ENCODE measurements at places on chromosomes 2 and 18.

DNA sequence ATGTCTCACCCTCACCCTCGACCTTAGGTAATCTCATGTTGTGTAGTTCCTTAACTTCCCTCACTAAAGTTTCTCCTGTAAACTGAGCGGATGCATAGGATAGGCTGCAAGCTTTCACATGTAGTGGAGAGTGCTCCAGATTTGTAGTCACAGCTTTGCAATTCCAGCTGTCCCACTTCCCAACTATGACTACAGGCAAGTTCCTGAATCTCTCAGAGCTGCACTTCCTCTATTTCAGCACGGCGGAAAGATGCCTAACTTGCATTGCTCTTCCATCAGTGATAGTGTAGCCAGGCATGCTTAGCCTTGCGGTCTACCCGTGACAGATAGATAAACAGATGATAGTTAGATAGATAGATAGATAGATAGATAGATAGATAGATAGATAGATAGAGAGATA is 183.1 kb upstream of the CCDC68 start:
- DNase-seq, result no peak

GRCh38 chr2:119943058-119943457 is 69.8 kb upstream of the EPB41L5 start:
- DNase-seq, result no peak

DNA sequence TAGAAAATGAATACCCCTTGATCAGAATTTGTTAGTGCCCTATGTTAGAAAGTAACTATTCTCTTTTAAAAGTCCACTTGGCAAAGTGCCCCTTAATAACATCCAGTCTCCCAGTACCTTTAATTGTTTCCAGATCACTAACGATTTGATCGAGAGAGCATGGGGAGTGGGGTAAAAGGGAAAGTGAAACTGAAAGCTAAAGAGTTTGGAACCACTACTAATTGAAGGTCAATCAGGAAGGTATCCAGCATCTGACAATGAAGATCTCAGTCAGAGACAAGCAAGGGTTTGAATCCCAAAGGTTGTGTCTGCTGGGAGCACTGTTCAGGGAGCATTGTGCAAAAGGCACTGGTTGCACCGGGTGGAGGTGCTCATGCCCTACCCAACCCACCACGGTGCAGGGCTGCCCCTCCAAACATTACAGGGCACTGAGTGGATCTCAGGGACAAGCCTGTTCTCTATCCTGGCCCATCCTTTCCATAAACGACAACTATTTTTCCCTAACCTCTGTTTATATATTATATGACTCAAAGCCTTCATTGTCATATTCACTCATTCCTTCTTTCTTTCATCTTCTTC is 14.6 kb upstream of the RIT2 start:
- DNase-seq, result no peak

- no peak for DNase-seq
Observed at GRCh38 chr2:29182920-29183319, 67.7 kb downstream of the CLIP4 start.

GRCh38 chr2:119218478-119219064 is 5.1 kb upstream of the STEAP3 start:
- DNase-seq, result no peak

DNA sequence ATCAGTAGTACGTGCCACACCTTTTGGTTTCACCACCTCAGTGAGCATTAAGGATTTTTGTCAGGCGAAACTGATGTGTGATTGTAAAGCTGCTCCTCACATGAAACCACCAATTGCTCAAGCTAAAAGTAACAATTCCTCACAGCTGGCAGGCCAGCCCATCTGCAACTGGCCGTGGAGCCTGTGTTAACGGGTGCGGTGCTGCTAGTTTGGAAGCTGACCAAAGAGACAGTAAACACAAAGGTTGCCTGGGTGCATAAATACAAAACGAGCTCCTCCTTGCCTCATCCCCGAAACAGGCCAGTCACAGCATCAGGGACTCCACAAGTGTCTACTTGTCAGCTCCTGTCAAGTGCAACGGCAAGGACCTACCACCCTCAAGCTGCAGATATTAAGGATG is 32.0 kb downstream of the LGALSL start:
- no peak for DNase-seq

DNA sequence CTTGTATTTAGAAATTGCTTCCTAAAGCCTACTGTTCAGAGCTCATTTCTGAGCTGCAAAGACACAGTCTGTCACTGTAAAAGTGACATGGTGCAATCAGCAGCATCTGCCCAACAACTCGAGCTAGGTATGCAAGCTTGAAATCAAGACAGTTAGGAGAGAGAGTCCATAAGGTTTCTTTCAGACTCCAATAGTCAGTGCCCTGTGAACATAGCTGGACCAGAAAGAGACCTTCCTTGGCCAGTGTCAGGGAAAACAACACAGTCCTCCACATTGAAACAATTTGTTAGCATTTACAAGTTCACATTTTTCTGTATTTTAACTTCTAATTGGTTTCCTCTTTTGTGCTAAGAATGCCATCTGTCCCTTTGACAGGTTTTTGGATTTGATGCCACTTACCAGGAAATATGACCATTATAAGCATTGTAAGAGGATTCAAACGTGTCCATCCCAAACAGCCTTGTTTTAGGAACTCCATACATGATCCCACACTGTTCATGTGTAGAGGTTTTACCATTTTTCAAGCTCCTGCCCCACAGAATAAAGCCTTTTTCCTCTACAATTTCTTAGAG is 8.9 kb upstream of the MYCN start:
- no peak for DNase-seq

DNA sequence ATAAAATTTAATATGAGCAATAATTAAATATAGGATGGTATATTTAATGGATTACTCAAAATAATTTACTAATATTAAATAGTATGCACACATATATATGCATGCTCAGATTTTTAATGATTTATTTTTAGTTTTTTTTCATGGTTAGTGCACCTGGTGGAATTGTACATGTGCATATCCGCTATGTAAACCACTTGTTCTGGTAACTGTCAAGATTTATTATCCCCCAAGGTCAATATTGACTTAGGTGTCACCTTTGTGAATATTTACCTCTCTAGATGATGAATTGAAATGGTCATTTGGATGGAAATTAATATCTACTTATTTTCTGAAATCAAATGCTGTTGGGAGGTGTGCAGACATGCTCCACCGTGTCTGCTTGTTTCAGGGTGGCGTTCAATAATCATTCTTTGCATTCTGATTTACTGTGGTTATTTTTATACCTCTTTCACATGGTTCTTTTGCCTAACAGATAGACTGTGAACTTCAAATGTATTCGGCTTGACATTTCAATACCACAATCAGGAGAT is 14.7 kb downstream of the CNTNAP5 start:
- DNase-seq, result no peak

- no peak for DNase-seq
Observed at GRCh38 chr2:2253172-2254016, 77.7 kb downstream of the MYT1L start.

DNA sequence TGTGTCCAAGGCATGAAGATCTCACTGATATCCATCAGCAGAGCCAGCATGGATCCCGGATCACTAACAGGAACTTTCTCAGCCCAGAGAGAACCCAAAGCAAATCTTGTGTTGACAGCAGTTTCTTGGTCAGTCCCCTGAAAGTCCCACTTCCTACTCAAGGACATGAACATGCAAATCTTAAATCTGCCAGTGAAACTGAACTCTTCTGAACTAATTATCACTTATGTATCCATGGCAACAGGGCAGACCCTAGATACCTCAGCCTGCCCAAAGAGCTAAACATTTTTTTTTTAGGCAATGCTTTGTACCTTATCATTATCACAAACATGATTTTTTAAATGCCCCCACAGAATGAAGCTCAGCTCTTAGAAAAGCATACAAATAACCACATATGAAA is 127.8 kb upstream of the DDX18 start:
- no peak for DNase-seq

- no peak for DNase-seq
Observed at GRCh38 chr2:176986487-176986886, 226.1 kb upstream of the HNRNPA3 start.

- no peak for DNase-seq
Observed at GRCh38 chr18:36281936-36282335, 15.6 kb upstream of the FHOD3 start.

DNA sequence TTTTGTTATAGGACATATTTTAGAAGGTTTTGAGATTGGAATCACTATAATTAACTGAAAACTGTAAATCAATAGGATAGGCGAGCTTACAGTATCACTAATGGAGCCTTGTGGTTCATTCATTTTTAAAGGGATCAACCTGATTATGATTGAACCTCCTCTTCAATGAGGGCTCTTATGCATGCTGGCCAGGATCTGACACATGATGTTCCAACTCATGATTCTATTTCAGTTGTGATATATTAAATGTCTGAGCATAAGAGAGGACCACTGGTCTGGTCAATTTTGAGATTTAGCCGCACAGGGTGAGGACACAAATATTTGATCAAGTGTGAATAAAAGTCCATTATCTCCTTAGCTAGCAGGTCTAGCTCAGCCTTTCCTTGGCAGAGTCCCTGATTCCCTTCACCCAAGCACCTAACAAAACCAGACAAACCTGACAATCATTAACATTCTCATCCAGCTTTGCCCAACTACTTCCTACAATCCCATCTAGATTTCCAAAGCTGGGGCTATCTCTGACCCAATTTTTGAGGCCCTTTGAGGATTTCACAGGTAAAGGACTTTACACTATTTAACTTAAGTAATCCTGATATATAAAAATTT is 6.9 kb upstream of the MAP4K4 start:
- no peak for DNase-seq

DNA sequence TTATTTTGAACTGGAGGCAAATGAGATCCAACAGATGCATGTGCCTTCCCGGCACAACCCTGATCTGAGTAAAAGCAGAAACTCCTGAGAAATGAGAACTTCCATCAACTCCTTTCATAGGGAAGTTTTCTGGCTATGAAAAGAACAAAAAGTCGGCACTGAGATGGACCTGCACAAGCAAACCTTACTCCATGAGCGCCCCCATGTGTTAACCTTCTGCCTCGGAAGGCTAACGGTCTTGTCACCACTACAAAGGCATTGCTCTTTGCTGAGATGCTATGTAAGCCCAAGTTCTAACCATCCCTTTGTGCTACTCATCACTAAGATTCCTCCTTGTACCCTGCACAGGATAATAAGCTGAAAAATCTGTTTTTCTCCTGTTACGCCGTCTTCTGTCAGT is 57.3 kb upstream of the SULT1C3 start:
- DNase-seq, result no peak

GRCh38 chr18:23257137-23257536 is 121.9 kb downstream of the CABLES1 start:
- DNase-seq, result no peak

GRCh38 chr18:3305354-3305762 is 43.4 kb downstream of the MYL12B start:
- DNase-seq, result peak; percentile 66

- DNase-seq, result no peak
Observed at GRCh38 chr18:23682472-23682871, 6.8 kb upstream of the LAMA3 start.

- no peak for DNase-seq
Observed at GRCh38 chr18:56321470-56321869, 316.9 kb downstream of the TXNL1 start.

- peak; percentile 47 for DNase-seq
Observed at GRCh38 chr18:48672671-48673340, 134.0 kb downstream of the CTIF start.

DNA sequence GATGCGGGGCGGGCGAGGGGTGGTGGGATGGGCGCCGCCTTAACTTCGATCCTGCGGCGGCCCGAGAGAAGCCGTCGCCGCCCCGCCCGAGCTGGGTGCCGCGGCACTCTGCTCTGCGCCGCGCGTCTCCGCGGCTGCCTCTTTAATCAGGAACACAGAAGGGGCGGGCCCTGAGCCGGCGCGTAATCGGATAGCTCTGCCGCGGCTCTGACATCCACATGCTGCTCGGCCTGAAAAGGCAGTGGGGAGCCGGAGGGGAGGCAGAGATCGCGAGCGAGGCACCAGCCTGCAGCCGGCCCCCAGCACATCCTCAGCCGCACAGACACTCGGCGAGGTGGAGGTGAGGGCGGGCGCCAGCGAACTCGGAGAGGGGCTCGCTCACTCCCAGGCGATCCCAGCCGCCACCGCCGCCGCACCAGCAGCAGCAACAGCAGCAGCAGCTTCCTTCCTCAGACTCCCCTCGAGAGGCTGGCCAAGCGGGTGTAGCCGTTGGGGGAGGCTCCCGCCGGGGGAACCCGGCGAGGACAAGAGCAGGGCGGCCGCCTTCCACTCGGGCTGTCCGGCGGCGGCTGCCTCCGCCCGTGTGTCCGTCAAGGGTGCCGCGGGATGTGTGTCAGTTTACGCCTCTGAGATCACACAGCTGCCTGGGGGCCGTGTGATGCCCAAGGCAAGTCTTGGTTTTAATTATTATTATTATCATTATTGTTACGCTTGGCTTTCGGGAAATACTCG is at the start of gene NRP2:
Gene NRP2, plus strand, starts transcription at position 263 of the 732 bp plus-strand sequence. CDS start 790 bp downstream, outside the sequence.
- DNase-seq, result peak; percentile 88

DNA sequence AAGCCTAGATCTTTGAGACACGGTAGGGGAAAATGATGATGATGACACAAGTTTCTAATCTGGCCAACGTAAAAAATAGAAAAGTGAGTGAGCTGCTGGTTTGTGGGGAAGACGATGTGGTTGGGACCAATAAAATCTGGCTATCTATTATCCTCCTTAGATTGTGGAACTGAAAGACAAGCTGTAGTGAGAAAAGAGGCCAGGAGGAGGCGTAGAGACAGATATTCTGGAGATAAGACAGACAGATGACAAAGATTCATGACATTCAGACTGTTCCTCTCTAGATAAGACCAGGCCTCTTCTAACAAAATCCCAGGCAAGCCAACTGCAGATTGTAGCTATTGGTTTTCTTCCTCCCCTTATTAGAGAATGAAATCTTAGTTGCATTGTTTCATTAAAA is 376.3 kb upstream of the UBE2E3 start:
- DNase-seq, result no peak

GRCh38 chr2:171320208-171320621 is 113.6 kb downstream of the METTL8 start:
- no peak for DNase-seq

- DNase-seq, result no peak
Observed at GRCh38 chr2:235212501-235213158, 260.8 kb downstream of the SH3BP4 start.

DNA sequence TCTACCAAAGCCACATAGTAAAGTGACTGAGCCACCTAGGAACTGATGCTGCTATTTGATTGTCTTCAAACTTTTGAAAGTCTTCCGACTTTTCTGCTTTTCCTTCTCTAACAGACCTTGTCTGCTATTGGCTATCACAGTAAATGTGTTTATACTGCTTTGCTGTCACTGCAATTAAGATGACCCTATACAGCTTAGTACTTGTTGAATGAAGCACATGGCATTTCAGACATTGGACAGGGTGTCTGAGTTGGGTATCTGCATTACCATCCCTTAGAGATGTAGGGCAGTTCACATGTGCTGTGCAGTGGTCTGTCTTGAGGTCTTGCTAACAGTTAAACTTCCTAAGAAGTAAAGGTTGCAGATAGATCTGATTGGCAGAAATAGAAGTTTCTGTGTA is 3.6 kb downstream of the WDR43 start:
- DNase-seq, result no peak

DNA sequence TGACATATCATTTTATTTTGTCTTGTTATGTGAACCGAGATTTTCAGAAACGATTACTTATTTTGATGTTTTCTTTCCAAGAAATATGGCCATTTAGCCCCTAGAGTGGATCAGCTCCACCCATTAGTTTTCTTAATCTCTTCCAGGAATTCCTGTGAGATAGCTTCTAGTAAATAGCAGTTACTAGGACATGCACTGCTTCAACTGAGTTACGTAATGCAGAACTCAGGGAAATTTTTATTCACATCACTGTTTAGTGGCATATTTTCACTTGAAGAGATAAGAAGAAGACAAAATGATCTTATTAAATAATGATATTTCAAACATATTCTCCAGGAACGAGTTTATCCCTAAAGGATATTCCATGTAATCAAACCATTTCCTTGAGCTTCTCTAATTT is 573.5 kb upstream of the CNTNAP5 start:
- no peak for DNase-seq

All from Peyer's patch (tissue), 4 donors.